T1000 (cell line): ENCODE measurements at places on chromosomes 2 and 18.
A peak's percentile ranks its signal among the peaks of the same experiment; 100 is the strongest.

- DNase-seq: no peak
Observed at GRCh38 chr2:7346336-7346735, 429.1 kb downstream of the RNF144A start.

DNA sequence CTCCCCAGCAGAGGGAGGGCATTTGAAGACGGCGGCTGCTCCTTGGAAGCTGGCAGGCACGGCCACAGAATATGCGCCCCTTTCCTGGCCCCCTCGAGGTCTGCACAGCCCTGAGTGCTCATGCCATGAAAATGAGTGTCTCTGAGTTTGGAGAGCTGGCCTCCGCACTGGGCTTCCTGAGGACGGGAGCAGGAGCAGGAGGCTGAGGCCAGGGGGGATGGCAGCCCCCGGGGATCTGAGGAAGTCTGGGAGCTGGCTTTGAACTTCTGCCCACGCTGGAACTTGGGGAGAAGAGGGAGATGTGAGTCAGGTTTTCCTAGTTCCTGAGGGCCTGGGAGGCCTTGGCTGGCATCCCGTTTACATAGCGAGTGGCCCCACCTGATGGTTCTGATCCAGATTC lies 47.0 kb downstream of the RRM2 start:
- DNase-seq: peak; percentile 64

GRCh38 chr18:12884406-12885323 lies 628 bp upstream of the PTPN2 start:
- DNase-seq: no peak

- no peak for DNase-seq
Observed at GRCh38 chr2:96139181-96139758, 968 bp upstream of the ASTL start.

GRCh38 chr2:119106301-119106897 lies 52.2 kb downstream of the C1QL2 start:
- peak; percentile 27 for DNase-seq

DNA sequence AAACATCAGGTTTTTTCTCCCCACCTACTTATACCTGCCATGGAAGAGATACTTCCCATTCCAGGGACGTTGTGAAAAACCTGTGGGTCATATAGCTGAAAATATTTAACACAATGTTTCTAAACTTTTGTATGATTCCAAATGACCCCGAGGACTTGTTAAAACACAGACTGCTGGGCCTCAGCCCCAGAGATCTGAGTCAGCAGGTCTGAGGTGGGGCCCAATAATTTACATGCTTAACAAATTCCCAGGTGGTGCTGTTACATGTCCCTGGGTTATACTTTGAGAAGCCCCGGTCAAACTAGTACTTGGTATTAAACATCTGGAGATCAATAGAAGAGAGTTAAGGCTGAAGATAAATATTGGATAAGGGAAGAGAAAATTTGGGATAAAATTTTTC lies 71.4 kb upstream of the FRZB start:
- no peak for DNase-seq

- no peak for DNase-seq
Observed at GRCh38 chr18:3995476-3996102, 459.5 kb downstream of the DLGAP1 start.

- DNase-seq: no peak
Observed at GRCh38 chr2:240397542-240397916, 37.9 kb upstream of the GPC1 start.

DNA sequence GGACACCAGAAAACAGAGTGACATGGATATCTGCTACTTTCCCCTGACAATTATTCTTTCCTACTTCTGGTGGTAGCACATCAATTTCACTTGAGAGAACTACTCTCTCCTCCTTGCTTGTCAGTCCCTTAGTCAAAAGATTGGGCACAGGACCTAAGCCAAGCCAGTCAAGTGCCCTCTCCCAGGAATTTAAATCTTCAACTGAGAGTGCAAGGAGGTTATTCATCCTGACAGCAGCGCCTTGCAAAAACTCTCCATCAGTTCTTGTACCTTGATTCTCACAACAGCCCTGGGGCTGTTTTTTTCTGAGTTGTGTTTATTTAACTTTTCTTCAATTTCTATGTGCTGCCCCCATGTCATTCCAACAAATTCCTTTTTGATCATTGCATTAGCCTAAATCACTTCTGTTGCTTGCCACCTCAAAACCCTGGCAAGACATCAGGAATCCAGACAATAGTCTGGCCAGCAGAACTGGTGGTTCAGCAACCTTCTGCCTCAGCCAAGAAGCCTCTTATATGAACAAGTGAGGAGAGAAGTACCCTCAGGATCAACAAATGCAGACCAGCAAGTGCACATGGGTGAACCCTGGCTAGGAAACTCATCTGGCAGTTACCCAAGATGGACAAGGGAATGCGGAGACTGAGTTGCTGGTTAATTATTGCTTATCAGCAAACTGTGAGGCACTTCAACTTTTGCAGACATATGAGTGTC lies 19.4 kb downstream of the COL4A3 start:
- DNase-seq: no peak

- DNase-seq: no peak
Observed at GRCh38 chr2:1451422-1451821, 38.2 kb downstream of the TPO start.

- DNase-seq: no peak
Observed at GRCh38 chr18:5891184-5891853, 4.0 kb downstream of the TMEM200C start.

DNA sequence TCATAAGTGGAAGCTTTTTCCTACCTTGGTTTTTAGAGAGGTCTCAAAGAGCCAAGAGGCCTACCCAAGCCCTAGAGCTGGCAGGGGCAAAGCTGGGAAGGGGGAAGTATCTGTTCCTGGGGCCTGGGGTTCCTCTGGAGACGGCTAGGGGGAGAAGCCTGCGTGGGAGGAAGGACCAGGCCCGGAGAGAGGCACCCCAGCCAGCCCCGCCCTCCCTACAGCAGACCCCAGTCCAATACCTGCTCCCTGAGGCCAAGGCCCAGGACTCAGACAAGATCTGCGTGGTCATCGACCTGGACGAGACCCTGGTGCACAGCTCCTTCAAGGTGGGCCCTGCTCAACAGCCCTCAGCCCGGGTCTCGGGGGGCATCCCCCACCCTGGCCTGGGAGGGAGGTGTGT lies 2.2 kb downstream of the CTDSP1 start:
- DNase-seq: no peak

- DNase-seq: no peak
Observed at GRCh38 chr2:145495590-145495989, 975.7 kb upstream of the ZEB2 start.

DNA sequence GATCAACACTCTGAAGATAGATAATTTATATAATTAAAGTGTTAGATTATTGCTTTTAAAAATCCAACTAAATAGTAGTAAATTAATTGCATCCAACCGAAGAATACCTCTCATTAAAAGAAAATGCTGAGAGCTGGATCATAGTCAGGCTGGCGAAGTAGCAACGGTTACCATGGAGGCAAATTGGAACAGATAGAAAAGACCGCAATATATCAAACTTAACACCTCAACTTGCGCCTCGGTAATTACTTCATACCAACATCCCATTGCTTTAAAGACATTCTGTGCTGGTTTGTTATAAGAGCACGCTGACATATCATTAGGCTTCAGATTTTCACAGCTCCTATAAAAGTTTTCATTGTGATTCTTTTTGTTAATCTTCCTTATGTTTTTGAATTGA lies 183.8 kb upstream of the ZC3H15 start:
- DNase-seq: no peak

GRCh38 chr18:492451-492850 lies 8.1 kb downstream of the COLEC12 start:
- DNase-seq: no peak

DNA sequence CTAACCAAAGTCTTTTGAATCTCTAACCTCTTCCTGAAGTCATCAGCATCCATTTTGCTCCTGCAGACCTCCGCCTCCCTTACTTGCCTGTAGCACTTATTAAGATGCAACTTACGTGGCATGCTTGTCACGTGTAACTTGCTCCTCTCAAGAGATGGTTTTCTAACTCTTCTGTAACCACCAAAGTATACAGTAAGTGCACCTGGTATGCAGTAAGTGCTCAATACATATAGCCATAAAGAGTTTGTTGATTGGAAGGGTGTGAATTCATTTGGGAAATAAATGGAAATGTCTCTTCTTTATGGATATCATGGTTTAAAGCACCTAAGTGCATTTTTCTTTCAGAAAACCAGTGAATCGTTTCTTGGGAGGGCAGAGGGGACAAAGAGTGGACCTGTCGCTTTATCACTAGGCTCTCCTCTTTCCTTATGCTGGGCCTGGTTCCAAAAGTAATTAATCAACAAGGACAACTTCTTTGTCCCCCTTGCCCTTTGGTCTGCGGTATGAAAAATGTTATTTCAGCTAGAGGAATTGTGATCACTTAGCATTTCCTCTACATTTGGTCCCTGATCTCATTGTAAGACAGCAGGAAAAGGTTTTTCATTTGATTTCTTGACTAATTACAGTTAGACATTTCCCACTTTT lies 370.0 kb upstream of the SPRED2 start:
- DNase-seq: no peak

- no peak for DNase-seq
Observed at GRCh38 chr2:200121931-200122330, 166.5 kb downstream of the MAIP1 start.

- no peak for DNase-seq
Observed at GRCh38 chr2:236730393-236730792, 160.8 kb downstream of the ACKR3 start.

GRCh38 chr2:98559581-98559980 lies 48.7 kb downstream of the COA5 start:
- DNase-seq: no peak

- no peak for DNase-seq
Observed at GRCh38 chr18:28151434-28151833, 25.5 kb downstream of the CDH2 start.

DNA sequence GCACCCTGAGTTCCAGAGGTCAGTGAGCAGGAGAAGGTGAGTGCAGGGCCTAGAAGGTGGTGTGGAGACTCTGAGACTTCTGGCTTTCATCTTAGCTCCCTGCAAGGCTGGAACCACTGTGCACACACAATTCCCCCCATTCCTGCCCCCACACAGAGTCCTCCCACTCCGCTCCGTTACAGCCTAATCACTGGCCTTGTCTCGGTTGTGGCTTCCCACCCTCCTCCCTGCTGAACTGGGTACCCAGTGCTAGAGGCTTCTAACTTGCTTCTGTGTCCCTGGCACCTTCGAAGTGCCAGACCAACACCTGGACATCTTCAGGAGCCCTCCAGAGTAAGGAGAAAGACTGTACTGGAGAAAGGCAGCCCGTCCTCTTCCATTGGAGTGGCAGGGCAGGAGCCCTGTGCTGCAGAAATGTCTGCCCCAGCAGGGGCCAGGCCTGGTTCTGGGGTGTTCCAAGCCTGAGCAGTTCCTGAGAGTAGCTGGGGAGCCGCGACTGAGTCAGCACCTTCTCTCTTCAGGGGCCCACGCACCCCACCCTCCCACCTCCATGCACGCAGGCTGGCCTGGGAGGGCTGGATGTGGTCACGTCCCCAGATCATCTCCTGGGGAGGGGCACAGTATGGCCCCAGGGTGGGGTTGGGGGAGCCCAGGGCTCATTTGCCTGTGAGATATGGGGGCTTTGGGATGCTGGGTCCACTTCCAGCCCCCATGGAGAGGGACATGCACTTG lies 23.4 kb downstream of the CROCC2 start:
- no peak for DNase-seq

DNA sequence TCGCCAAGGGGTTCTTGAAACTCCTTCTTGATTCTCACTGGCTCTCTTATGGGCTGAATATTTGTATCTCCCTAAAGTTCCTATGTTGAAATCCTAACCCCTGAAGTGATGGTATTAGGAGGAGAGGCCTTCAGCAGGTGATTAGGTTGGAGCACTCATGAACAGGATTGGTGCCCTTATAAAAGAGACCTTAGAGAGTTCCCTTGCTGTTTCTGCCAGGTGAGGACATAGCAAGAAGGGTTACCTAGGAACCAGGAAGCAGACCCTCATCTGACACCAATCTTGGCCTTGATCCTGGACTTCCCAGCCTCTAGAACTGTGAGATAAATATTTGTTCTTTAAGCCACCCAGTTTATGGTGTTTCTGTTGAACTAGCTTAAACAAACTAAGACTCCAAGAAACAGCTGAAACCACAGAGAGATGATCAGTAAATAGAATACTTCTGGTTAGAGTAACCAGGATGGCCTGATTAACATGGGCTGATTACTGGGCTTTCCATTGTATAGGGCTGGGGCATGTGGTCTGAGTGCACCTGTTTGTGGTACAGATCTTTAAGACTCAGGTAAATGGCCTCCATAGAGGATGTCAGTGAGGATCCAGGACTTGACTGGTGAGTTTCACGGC lies 7.7 kb upstream of the CDC42EP3 start:
- no peak for DNase-seq

DNA sequence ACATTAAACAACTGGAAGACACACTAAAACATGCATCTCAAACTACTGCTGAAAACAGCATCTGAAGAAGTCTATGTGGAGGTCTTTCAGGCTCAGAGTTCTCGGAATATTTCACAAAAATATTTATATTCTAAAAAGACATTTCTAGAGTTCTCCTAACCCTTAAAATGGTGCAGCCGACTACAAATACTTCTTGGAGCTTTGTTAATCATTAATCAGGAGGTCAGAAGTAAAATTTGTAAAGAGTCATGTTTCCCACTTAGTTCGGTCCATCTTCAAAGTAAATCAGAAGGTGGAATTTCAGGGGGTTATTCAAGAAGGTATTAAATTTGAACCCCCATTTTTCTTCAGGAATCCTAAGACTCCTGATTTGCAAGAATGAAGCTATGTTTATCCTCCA lies 72.7 kb downstream of the FAM228A start:
- DNase-seq: no peak

DNA sequence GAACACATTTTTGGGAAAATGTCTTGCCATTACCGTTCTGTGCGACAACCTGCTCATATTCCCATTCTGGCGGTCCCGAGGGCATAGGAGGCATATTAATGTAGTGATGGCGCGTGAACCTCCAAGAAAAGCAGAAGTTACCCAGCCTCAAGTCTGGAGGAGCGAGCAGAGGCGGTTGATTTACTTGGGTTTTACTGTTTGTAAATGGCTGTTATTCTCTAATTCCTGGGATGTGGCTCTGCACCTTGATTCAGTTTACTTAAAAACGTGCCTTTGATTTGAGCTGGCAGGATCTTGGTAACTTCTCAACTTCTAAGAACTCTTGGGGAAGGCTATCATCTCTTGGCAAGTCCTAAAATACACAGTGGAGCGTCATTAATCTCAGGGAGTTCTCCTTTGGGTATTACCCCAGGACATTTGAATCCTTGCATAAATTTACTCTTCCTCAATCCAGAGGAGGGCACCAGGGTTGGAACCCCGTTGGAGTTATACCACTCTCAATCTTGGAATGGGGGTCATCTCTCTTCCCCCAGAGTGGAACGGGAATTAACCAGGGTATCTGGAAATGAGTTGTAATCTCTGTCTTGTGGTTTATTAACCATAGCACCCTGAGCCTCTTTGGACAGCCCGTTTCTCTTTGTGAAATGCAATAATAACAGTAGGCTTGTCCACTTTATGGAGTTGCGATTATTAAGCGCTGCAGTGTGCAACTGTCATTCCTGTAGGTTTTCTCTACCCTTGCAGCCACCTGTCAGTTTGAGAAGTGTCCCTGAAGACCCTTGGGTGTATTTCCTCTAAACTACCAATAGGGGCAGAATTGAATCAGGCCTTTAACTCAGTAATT lies 2.1 kb downstream of the HK2 start:
- no peak for DNase-seq
